ENCODE measurements at places on chromosomes 6 and 20.

- DNase-seq, result no peak
These were observed 18.2 kb downstream of the LINC00237 start for GRCh38 chr20:21087862-21088540.

DNA sequence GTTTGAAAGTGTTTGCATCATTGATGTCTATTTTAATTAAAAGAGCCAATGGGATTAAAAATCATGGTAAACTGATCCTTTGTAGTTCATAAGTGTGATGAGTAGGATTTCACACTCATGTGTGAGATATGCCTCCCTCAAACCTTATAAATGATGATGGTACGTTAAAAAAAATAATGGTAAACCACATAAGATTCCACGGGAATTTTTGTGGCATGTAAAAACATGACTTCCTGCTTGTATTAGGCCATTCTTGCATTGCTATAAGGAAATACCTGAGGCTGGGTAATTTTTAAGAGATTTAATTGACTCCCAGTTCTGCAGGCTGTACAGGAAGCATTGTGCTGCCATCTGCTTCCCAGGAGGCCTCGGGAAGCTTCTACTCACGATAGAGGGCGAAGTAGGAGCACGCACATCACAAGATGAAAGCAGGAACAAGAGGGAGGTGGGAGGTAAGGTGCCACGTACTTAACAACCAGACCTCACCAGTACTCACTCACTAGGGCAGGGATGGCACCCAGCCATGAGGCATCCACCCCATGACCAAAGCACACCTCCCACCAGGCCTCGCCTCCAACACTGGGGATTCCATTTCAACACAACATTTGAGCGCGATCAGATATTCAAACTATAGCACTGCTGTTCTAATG, 187.6 kb upstream of the QKI start:
- DNase-seq, result no peak

DNA sequence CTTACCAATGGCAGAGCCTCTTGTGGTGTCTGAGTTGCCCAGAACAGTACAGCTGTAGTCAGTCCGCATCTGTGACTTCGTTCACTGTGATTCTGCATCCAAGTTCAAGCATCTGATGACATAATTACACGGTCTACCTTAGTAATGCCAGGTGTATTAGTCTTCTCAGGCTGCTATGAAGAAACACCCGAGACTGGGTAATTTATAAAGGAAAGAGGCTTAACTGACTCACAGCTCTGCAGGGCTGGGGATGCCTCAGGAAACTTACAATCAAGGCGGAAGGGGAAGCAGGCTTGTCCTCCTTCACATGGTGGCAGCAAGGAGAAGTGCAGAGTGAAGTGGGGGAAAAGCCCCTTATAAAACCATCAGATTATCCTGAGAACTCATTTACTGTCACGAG, 163.9 kb upstream of the SULF2 start:
- DNase-seq, result no peak

DNA sequence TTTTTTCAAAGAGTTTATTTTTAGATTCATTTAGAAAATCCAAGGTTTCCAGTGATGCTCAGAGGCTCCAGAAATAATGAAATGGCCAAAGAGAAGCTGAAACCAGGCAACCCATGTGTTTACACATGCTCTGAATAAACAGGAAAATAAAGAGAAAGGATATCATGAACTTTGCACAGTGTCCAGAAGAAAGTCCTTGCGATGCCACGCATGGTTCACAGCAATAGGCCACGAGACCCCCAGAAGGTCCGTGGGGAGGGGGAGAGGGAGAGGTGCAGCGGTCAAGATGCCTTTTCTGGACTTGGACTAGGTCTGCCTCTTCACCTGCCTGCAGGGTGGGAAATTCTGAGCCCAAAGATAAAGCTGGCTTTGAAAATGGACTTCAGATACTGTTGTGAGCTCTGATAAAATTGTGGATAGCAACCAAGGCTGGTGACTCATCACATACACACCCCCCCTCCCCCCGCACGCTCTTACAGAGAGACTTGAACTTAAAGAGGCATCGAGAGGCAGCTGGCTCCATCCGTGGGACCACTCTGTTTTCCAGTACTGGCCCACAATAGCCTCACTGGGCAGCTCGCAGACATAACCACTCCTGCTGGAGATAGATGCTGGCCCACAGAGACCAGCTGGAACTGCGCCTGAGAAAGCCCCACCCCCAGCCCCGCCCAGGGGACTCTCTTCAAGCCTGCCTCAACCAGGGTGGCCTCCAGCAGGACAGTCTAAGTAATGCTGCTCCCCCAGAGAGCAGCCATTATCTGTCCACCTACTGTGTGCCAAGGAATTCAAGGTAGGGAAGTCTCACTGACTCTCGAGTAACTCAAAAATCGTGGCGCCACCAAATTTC, 21.2 kb upstream of the NFATC2 start:
- DNase-seq, result no peak

GRCh38 chr20:45629496-45630100, at the start of gene WFDC10A:
Gene WFDC10A (plus strand): TSS chr20:45629739. CDS start chr20:45629814, 75 bp downstream.
- DNase-seq, result no peak

- no peak for DNase-seq
These were observed 2.9 kb downstream of the SLC44A4 start for GRCh38 chr6:31875877-31876276.

DNA sequence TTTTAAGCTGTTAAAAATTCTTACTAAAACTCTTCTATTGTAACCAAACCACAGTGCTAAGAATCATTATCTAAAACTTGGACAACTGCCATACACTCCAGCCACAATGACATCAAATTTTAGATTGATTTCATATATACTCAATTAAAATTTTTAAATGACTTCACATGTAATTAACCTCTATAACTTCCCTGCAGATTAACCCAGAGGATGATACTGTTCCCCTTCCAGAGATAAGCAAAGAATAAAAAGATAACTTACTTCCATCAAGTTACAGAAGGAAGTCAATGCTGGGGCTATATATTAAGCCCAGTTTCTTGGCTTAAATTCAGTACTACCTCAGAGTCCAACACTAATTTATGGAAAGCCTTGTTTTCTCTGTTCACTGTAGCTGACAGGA, 71.3 kb downstream of the ARHGAP18 start:
- DNase-seq, result no peak

GRCh38 chr6:169915769-169916550, 164.5 kb downstream of the ERMARD start:
- no peak for DNase-seq

- no peak for DNase-seq
These were observed 126.1 kb downstream of the PHACTR1 start for GRCh38 chr6:12842658-12843057.

Measured in NCI-H748 treated with DMSO at 0.1 percent for 48 hours (cell line).